ENCODE measurements at places on chromosomes 11 and 22. TPM values are rescaled to one million over a fixed set of nuclear protein-coding genes. Genes with fewer than 3 reads are reported as not detected.

DNA sequence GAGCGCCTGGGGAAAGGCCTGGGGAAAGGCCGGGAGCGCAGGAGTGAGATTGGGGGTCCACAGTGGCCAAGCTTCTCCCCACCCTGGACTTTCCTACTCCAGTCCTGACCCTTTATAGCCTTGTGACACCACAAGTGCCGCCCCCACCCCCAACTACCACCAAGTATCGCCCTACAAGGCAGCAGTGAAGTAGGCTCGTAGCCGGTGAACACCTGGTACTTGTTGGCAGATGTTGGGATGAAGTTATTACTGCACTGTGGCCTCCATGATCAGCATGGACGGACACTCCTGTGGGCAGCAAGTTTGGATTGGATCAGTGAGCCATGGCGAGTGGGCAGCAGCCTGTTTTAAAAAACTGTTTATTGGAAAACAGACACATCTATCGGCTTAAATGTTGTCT, 45.0 kb downstream of the EIF3F start:
- no peak for DNase-seq

- no peak for DNase-seq
These were observed 16.6 kb downstream of the IL10RA start for GRCh38 chr11:118002541-118003423.

DNA sequence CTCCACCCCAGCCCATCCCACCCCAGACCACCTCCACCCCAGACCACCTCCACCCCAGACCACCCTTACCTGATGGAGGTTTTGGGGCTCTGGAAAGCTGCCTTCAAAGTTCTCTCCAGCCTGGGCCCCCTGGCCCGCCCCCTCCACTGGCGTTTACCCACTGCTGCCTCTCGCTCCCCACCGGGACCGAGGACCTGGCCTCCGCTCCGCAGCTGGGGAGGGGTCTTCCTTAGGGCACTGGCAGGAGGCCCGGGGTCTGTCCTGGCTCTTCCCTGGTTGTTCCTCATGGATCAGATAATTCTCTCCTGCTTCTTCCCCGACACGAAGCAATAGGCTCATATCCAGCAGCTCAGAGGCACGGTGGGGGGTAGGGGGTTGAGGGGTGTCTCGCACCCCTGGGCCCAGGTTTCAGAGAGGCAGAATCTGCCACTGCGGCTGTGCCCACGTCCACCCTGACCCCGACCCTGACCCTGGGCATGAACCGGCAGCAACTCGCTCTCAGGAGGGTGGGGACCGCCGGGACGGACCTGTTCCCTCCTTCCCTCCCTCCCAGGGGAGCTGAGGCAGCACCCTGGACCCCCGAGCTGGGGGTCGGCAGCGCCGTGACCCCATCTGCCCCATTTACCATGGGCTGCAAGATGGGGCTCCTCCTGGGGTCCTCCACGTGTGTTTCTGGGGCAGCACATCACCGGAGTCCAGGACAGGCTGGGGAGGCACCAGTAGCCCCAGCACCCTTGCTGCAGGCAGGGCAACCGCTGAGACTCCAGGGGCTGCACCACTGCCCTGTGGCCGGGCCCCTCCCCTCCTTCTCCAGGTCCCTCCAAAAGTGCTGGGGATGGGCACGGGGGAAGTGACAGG, 12.9 kb downstream of the KRTAP5-5 start:
- DNase-seq, result no peak

DNA sequence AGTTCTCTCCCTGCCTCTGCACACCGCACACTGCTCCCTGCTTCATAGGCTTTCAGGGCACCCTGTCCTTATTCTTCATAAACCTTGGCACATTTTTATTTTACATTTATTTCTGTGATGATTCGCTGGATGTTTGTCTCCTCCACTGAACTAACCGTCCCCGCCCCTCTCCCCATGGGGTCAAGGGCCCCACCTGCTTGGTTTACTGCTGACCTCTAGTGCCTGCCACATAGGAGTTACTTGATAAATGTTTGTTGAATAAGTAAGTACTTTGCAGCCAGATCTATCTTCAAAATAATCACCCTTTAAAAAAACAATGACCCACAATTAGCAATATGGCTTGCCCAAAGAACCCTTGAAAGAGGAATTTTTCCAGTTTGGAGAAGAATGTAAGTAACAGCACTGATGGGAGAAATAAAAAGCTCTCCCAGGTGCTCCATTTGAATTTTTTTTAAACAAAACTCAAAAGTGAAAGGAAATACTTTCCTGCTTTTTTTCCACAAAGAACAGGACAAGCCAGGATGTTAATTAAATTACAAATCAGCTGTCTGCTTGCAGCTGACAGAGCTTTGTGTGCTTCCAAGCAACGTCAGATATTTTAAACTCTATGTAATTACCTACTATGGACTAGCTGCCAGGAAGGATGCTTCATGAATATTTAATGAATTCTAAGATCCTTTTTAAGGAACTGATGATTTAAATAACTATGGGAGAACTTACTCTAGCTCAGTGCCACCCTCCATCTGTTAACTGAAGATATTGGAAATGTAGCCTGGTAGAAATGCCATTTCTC, 1083.6 kb downstream of the DLG2 start:
- DNase-seq, result no peak

DNA sequence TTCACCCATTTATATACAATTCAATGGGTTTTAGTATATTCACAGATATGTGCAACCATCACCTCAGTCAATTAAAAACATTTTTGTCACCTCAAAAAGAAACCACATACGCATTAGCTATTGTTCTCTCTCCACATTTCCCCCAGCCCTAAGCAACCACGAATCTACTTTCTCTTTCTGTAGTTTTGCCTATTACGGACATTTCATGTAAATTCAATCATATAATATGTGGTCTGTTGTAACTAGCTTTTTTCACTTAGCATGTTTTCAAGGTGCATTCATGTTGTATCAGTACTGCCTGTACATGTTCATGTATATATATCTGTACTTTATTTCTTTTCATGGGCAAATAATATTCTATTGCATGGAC, 104.7 kb upstream of the RRM1 start:
- DNase-seq, result no peak

HINFP gene
- total RNA-seq, result 13.6 TPM

TTC36 gene
- total RNA-seq, result not detected

Data from NCI-H460 (cell line).